Activated T-helper 1 cell treated with anti-CD3 and anti-CD28 coated beads, Interleukin-2, amount 50 U/mL, for 16 hours (primary cell): ENCODE measurements at places on chromosomes 6 and 20.

GRCh38 chr20:61601361-61601760 lies 349.3 kb downstream of the CDH4 start:
- DNase-seq, result no peak

DNA sequence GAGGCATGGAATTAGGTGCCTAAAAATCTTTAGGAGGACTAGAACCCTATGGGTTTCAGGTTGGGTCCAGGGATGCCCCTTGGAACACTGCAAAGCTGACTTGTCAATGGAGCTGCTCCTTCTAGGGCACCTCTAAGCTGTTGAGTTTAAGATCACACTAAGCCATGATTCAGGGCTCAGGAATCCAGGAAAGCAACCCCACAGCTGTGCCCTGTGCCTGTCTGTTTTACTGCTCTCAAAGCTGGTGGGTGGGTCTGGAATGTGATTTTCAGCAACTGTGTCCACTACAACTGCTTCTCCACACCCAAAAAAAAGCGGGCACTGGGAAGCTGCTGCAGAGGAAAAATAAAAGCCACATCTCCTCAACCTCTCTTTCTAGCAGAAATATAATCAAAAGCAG lies 310.4 kb upstream of the MOCS1 start:
- no peak for DNase-seq

GRCh38 chr6:42147138-42147562 lies 4.7 kb upstream of the C6orf132 start:
- no peak for DNase-seq

DNA sequence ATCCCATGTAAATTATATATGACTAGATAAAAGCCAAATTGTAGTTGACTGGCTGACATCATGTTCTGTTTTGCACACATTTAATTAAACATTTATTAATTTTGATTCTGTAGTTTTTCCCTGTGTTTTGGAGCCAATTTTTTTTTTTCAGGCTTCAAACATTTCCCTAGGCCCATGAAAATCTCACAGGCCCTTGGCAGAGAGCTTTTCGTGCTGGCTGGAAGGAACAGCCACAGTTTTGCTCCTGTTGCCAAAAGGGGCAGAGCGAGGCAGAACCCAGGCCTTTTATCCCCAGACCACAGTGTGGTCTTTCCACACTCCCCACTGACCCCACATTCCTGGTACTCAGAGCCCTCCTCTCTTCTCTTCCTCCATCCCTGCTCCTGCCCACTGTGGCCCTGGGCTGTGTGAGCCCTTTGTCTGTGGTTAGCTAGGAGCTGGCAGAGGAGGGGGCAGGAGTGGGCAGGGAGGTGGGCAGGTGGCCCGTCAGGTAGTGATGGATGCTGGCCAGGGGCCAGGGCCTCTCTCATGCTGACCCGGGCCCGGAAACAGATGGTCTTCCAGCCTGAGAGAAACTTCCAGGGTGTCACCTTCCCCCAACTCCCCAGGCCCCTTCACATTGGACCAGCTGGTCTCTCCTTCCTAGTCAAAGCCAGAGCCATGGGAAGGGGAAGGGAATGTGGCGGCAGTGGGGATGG lies 19.4 kb upstream of the CCM2L start:
- no peak for DNase-seq

GRCh38 chr6:36387440-36388303 lies at the start of gene ETV7:
Gene ETV7 (minus strand): TSS chr6:36387669. CDS start chr6:36387541, 128 bp downstream.
- no peak for DNase-seq

DNA sequence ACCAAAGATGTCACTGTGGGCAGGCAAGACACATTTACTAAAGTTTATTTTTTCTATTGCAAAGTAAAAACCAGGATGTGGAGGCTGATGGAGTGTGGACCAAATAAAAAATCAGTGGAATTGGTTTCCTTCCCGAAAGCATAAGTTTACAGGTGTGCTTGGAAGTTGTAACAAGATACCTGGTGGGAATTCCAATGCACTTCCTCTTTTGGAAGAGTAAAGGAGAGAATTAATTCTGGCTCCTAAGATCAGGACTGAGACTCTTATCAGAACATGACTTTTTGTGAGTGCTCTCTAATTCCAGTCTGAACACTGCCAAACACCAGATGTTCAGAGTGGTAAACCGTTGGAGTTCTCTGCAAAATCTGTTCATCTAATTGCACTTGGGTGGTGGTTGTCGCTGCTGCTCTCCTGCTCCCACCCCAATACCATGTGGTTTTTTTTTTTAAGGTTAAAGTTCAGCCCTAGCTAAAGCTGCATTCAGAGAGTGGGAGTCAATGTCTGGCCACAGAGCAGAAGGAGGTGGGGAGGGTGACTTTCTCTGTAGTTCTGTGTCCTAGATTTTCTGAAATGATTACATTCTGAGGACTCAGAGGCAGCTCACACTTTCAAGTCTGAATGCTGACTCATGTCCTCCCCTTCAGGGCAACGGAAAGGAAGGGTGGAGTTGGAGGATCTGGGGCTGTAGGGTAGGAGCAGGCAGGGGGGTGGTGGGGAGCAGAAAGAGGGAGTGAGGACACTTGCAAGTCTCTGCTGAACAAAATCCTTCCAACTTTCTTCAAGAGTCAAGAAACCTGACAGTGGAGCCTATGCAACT lies 275.8 kb upstream of the PRDM1 start:
- DNase-seq, result peak; percentile 6

DNA sequence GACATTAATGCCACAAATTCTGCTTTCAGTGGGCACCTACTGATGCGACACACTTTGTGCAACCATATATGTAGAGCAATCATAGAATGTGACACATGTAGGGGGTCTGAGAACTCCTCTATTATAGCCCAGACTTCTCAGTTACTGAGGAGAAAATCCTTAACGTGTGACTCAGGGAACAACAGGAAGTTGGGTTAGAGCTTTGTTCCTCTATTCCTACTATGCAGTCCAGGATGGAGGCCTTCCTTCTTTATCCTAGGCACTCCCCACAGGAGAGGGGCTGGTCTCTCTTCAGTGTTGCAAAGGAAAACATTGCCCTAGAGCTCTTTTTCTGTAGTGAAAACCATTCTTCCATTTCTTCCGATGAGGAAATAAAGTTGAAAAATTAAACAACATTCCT lies 39.6 kb upstream of the RCAN2 start:
- no peak for DNase-seq

DNA sequence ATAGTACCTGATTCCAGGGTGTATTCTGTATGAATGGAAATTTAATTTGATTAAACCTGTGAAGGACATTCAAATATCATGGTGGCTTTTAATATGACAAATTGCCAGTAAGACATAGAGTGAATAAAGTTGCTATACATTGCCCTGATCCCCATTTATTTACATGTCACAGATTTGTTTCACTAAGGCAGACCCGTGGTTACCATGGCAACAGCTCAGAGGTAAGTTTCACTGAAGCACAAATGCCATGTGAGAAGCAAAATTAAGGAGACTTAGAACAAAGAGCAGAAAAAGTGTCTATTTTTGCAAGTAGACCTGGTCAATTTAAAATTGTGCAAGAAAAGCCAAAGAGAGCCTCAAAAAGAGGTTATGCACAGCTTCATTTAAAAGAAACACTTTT lies 63.7 kb downstream of the PXDC1 start:
- DNase-seq, result no peak

DNA sequence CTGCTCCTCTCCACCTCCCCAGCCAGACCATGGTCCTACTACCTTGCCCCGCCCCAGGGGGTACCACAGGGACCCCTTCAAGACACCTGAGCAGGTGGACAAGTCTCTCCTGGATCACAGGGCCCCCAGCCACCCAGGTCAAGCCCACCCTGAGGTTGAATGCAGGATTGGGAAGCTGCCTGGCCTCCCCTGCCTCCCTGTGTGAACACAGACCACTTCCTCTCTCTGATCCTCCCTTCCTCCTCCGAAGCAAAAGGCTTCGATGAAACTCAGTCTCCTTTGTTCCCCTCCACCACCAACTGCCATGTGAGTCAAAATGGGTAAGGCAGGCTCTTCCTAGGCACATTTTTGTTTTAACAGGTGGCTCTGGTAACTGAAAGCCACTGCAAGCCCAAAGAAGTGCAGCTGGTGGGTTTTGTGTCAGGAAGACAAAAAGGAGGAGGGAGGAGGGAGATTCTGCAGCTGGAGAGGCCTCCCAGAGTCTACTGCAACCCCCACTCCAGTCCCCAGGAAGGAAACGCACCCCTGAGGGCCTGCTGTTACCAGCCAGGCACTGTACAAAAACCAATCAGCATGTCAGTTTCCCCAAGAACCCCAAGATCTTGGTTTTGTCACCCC lies 5.4 kb downstream of the ADA start:
- DNase-seq, result no peak

DNA sequence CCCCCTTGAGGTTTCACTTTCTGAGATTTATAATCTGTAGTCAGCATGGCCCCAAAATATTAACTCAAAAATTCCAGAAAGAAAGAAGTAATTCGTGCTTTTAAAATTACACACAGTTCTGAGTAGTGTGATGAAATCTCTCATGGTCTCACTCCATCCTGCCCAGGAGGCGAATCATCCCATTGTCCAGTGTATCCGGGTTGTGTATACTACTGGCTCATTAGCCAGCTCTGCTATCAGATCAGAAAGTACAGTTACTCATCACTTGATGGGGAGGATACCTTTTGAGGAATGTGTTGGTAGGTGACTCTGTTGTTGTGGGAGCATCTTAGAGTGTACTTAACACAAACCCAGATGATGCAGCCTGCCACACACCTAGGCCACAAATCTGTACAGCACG lies 65.2 kb downstream of the CDC5L start:
- DNase-seq, result no peak

GRCh38 chr6:141653590-141653989 lies 479.1 kb upstream of the GJE1 start:
- DNase-seq, result no peak

- DNase-seq, result no peak
These were observed 7.2 kb upstream of the CLPSL2 start for GRCh38 chr6:35769211-35769610.

DNA sequence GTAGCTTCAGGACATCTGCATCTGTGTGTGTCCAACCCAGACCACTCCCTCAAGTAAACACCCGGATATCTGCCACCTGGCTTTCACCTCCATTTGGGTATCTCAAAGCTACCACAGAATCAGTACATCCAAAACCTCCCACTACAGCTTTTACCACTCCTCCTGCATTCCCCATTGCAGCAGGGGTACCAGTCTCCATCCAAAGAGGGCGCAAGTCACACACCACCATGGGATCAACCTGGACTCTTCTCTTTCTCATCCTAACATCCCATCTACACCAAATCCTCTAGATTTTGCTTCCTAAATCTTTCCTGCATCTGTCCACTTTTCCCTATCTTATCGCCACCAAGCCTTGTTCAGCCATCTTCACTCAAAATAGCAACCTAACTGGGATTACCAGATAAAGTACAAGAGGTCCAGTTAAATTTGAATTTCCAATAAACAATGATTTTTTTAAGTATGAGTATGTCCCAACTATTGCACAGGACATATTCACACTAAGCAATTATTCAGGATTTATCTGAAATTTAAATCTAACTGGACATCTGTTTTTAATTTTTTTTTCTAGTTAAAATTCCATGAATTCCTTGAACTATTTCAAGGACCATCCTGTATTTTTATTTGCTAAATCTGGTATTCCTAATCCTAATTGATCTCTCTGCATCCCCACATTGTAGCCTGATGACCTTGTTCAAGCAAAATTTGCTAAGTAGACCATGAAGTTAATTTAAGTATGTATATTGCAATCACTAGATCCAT lies 164.3 kb upstream of the MLN start:
- no peak for DNase-seq

DNA sequence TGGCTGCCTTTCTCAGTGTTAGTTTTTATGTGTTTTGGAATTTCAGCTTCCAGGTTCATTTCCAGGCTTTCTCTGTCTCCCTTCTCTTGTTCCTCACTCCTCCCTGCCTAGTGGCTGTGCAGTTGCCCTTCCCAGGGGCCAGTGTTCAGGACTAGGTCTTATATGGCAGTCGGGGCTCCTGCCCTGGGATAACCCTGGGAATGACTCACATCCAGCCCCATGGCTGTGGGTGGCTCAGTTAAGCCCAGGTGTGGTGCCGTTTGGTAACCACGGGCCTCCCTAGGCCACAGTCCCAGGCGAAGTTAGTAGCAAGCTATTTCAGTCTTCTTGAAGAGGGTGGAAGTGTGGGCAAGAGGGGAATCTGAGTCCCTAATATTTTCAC lies 57.4 kb upstream of the DDR1 start:
- no peak for DNase-seq

GRCh38 chr6:167293590-167294091 lies 2.5 kb downstream of the UNC93A start:
- no peak for DNase-seq

DNA sequence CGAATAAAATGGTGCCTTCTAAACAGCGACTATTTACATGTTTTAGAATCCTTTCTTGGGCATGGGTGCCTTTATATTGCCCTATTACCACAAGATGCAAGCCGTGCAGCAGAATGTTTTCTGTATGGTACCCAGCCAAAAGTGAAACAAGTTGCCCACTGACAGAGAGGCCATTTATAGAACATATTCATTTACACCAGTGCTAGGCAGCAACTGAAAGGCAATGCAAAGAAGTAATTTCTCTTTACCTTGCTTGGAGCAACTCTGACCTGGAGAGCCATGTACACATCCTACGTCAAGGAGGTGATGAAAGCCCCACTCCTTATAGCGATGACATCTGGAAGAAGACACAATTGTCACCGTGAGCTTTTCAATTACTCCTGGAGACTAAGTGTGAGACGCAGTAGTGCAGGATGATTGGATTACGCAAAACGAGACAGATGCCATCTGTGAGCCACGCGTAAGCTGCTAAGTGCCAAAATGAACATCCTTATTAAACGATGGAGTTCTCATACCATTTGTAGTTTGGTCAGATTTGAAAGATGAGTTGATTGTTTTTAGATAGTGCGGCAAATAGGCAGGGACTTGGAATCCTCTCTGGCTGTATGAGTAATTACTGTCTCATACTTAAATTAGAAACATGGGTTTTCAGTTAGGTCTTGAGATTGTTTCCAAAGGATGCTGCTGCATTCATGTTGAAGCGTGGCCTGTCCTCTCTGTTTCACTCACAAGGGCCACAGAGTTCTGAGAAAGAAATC lies at the start of gene TMEM244:
TMEM244 (minus strand) TSS at position 408 of the 758 bp plus-strand sequence; CDS start at position 281, 127 bp downstream.
- DNase-seq, result no peak

- DNase-seq, result no peak
These were observed 44.3 kb downstream of the KHDC1L start for GRCh38 chr6:73180763-73181619.

- no peak for DNase-seq
These were observed 359.2 kb downstream of the RIMS1 start for GRCh38 chr6:72245565-72245964.

GRCh38 chr6:87473419-87473903 lies 687 bp downstream of the SLC35A1 start:
- no peak for DNase-seq

- DNase-seq, result no peak
These were observed at the start of gene C6orf118 for GRCh38 chr6:165308926-165309731. Gene C6orf118 (minus strand): TSS chr6:165309605. CDS start chr6:165309586, 19 bp downstream.

DNA sequence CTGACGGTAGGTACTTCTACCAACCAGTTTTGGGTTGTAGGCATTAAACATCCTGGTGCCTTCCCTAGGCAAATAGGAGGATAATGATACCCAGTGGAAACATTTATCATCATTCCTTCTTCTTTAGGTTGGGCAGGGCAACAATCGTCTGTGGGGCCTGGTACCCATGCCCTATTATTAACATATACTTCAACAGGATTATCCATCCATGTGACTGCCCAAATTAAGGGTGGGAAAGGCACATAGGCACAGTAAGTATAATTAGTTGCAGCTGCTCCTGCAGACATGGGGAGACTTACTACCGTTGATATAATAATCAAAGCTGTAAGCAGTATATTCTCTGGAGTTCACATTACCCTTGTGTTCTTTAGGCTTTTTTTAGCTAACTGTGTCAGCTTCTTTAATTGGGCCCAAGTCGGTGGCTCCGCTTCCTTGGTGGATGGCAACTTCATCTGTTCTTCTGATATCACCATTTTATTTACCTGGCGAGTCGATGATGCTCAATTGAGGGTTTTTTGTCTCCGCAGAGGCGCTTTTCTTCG lies 16.8 kb downstream of the RPL7L1 start:
- DNase-seq, result no peak

GRCh38 chr20:1893721-1894470 lies 1.3 kb upstream of the SIRPA start:
- DNase-seq, result no peak
